ENCODE measurements at places on chromosomes 7 and 10.

- peaks cover 42% of the 10 kb centered on the region for H3K4me1 ChIP-seq
- H3K27ac ChIP-seq: peak overlapping the region; percentile 67
- H3K4me3 ChIP-seq: no peak overlapping the region
Measured at GRCh38 chr7:132578050-132578370, 1.7 kb upstream of the PLXNA4 start.

GRCh38 chr10:102811346-102811745, 25.9 kb downstream of the CYP17A1 start:
- peaks cover 52% of the 10 kb centered on the region for H3K36me3 ChIP-seq
- no peak overlapping the region for H3K27ac ChIP-seq
- DNase-seq: no peak
- no peaks in the 10 kb centered on the region for H3K27me3 ChIP-seq
- H3K4me3 ChIP-seq: no peak overlapping the region

- no peaks in the 10 kb centered on the region for H3K36me3 ChIP-seq
- H3K4me3 ChIP-seq: no peak overlapping the region
- peaks cover 19% of the 10 kb centered on the region for H3K4me1 ChIP-seq
- no peak for DNase-seq
Measured at GRCh38 chr7:54843841-54844355, 84.9 kb upstream of the SEC61G start.

GRCh38 chr7:74051193-74051592, 23.2 kb downstream of the ELN start:
- peaks cover 7% of the 10 kb centered on the region for H3K27me3 ChIP-seq
- H3K27ac ChIP-seq: no peak overlapping the region
- no peak overlapping the region for H3K4me3 ChIP-seq
- DNase-seq: no peak
- H3K4me1 ChIP-seq: no peaks in the 10 kb centered on the region
- H3K36me3 ChIP-seq: peaks cover 63% of the 10 kb centered on the region

GRCh38 chr7:149494738-149495368, 2.8 kb downstream of the ZNF746 start:
- no peak overlapping the region for H3K4me3 ChIP-seq
- DNase-seq: no peak
- H3K27me3 ChIP-seq: no peaks in the 10 kb centered on the region
- peaks cover 42% of the 10 kb centered on the region for H3K36me3 ChIP-seq
- peaks cover 37% of the 10 kb centered on the region for H3K4me1 ChIP-seq
- H3K27ac ChIP-seq: peak overlapping the region; percentile 89

GRCh38 chr10:48627984-48628609, 23.2 kb upstream of the ARHGAP22 start:
- no peak for DNase-seq
- no peak overlapping the region for H3K4me3 ChIP-seq
- peaks cover 2% of the 10 kb centered on the region for H3K4me1 ChIP-seq
- H3K36me3 ChIP-seq: no peaks in the 10 kb centered on the region

DNA sequence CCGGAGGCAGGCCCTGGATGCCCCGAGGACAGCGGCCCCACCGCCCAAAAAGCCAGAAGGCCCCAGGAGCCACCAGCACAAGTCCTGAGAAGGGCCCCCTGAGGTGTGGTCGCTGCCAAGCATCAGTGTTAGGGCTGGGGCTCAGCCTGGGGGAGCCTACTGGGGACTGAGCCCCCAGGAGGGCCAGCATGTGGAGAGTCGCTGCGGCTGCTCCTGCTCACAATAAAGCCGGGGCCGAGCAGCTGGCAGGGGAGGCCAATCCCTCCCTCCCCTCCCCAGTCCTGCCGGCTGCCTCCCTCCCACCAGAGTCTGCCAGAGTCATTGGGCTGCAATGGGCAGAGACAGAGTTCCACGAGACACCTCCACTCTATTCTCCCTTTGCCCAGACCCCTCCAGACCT, 3.1 kb upstream of the ASIC3 start:
- peaks cover under 1% of the 10 kb centered on the region for H3K27me3 ChIP-seq
- no peak overlapping the region for H3K27ac ChIP-seq
- DNase-seq: no peak
- peaks cover 23% of the 10 kb centered on the region for H3K36me3 ChIP-seq
- H3K4me3 ChIP-seq: no peak overlapping the region

DNA sequence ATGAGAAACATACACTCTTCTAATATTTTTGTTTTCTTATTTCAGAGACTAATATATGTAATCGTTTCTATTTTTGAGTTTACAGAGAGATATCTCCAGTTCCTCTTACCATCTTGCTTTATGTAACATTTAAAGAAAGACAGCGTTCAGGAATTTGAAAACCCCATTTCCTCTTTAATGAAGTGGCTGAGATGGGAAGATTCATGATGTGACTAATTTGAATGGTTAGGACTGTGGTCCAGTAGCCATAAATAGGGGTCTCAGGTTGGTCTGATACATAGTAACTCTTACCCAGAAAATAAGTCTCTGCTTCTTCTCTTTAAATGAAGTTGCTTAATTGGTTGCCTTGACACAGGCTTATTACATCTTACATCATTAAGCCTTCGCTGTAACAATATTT, 6.9 kb downstream of the KMT2E start:
- no peak for DNase-seq
- no peaks in the 10 kb centered on the region for H3K27me3 ChIP-seq
- no peak overlapping the region for H3K4me3 ChIP-seq
- H3K27ac ChIP-seq: peak overlapping the region; percentile 5

GRCh38 chr10:3963191-3963673, 178.2 kb upstream of the KLF6 start:
- peaks cover 6% of the 10 kb centered on the region for H3K4me1 ChIP-seq
- no peaks in the 10 kb centered on the region for H3K27me3 ChIP-seq
- no peak overlapping the region for H3K27ac ChIP-seq
- no peak for DNase-seq
- H3K4me3 ChIP-seq: no peak overlapping the region

- no peaks in the 10 kb centered on the region for H3K36me3 ChIP-seq
- no peak for DNase-seq
- H3K27me3 ChIP-seq: no peaks in the 10 kb centered on the region
- peak overlapping the region; percentile 96 for H3K27ac ChIP-seq
Measured at GRCh38 chr7:92834507-92835260, 1.7 kb downstream of the CDK6 start.

GRCh38 chr10:116476461-116476860, 48.8 kb downstream of the PNLIPRP3 start:
- H3K36me3 ChIP-seq: no peaks in the 10 kb centered on the region
- no peak overlapping the region for H3K27ac ChIP-seq
- H3K27me3 ChIP-seq: peaks cover 22% of the 10 kb centered on the region
- DNase-seq: no peak

DNA sequence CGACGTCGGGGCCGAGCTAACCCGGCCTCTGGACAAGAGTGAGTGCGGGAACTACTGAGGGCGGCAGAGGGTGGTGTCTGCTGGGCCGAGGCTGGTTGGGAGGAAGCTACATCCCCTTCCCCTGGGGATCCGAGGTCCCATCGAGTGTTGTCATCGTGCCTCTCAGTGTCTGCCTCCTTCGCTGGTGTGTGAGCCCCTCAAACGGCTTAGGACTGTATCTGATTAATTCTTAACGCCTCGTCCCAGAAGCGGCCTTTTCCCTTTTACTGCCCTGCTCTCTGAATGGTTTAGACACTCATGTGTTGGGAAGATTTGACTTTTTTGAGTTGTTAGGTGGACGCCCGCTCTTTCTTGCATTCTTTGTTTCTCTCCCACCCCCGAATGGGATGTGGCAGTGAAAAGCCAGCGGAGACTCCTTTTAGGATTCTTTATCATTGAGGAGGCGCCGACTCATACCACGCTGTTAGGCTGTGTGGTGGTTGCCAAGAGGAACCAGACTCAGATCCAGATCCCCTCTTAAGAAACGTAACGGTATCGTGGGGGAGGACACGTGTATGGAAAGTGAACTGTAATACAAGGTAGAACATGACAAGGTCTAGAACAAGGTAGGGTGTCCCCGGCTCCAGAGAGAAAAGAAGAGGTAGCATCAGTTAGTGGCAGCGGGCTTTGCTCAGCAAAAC, 631 bp downstream of the SUPV3L1 start:
- peak overlapping the region; percentile 97 for H3K27ac ChIP-seq
- H3K4me1 ChIP-seq: peaks cover 45% of the 10 kb centered on the region
- DNase-seq: no peak
- H3K36me3 ChIP-seq: peaks cover 8% of the 10 kb centered on the region
- peak overlapping the region; percentile 85 for H3K4me3 ChIP-seq

GRCh38 chr7:111492234-111492633, 70.1 kb downstream of the IMMP2L start:
- no peaks in the 10 kb centered on the region for H3K36me3 ChIP-seq
- DNase-seq: no peak
- H3K27ac ChIP-seq: no peak overlapping the region
- H3K4me1 ChIP-seq: no peaks in the 10 kb centered on the region
- no peaks in the 10 kb centered on the region for H3K27me3 ChIP-seq

- H3K4me3 ChIP-seq: peak overlapping the region; percentile 71
- H3K36me3 ChIP-seq: no peaks in the 10 kb centered on the region
- H3K4me1 ChIP-seq: peaks cover 43% of the 10 kb centered on the region
Measured at GRCh38 chr7:141071855-141072547, 1.9 kb upstream of the TMEM178B start.

DNA sequence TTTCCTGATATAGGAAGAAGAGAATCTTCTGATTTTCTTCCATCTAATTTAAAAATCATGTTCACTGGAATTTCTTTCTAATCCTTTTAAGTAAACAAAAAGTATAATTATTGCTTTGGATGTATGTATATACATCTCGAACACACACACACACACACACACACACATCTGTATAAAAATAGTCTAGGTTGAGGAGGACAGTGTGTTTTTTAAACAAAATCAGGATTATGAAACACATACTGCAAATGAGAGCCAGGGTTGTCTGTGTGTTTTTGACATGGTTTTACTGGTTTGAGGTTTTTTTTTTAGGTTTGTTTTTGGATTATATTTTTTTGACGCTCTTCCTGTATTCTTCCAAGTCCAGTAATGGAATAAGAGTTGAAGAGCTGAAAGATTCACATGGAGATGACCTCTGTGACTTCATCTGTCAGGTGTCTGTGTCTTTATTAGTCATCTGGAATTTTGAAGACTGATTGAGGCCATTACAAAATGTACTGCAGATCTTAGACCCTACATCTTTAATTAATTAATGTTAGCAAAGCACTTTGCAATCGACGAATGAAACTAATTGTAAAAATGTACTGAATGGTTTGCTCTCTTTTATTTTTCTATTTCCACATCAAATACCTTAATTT, 237.1 kb downstream of the SUGCT start:
- no peak overlapping the region for H3K27ac ChIP-seq
- no peaks in the 10 kb centered on the region for H3K4me1 ChIP-seq
- no peaks in the 10 kb centered on the region for H3K36me3 ChIP-seq

DNA sequence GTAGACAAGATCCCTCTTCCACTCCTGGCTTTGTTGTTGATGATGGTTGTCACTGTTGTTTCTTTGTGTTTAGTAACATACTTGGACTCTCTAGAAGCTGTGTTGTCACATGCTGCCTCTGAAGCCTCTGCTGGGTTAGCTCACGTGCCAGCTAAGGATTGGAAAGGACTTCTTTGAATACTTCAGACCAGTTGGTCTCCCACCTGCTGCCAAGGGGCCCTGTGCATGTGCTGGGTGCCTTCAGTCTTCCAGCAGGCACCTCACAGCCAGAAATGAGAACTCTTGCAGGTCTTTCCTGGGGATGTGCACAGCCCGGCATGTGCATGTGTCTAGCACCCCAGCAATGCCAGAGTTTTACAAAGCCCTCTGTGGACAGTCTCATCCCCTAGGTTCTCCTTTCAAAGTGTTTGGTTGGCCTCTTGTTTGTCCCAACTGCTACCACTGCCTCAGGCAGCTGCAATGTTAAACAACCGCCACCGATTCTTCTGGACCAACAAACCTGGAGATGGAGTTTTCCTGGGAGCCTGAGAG, 21.7 kb upstream of the NCAPG2 start:
- DNase-seq: no peak
- H3K36me3 ChIP-seq: peaks cover 14% of the 10 kb centered on the region
- H3K27ac ChIP-seq: no peak overlapping the region
- H3K27me3 ChIP-seq: no peaks in the 10 kb centered on the region

- peaks cover 50% of the 10 kb centered on the region for H3K4me1 ChIP-seq
- no peaks in the 10 kb centered on the region for H3K27me3 ChIP-seq
- peak overlapping the region; percentile 26 for H3K27ac ChIP-seq
Measured at GRCh38 chr10:113095419-113096127, 145.5 kb downstream of the TCF7L2 start.

- no peaks in the 10 kb centered on the region for H3K36me3 ChIP-seq
- H3K27me3 ChIP-seq: no peaks in the 10 kb centered on the region
- no peak for DNase-seq
Measured at GRCh38 chr10:72523062-72523461, 102.8 kb downstream of the MICU1 start.

DNA sequence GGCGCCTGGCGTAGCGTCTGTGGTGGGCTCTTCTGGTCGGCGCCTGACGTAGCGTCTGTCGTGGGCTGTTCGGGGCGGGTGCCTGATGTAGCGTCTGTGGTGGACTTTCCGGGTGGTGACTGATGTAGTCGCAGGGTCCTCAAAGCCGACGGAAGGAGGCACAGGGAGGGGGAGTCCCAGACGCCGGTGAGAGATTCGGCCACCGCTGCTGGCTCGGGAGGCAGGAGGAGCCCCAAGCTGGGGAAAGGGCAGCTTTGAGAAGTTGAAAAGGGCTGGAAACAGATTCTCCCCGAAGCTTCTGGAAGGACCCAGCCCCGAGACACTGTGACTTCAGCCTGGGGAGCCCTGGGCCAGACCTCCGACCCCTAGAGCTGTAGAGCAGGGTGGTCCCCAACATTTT, 105.7 kb downstream of the DNAJB6 start:
- no peaks in the 10 kb centered on the region for H3K36me3 ChIP-seq

GRCh38 chr10:33535866-33536265, 201.4 kb upstream of the NRP1 start:
- no peaks in the 10 kb centered on the region for H3K27me3 ChIP-seq
- no peak overlapping the region for H3K4me3 ChIP-seq

GRCh38 chr7:137975221-137975620, 26.7 kb downstream of the CREB3L2 start:
- H3K36me3 ChIP-seq: no peaks in the 10 kb centered on the region
- peak overlapping the region; percentile 0 for H3K4me3 ChIP-seq
- DNase-seq: peak; percentile 59
- H3K4me1 ChIP-seq: peaks cover 82% of the 10 kb centered on the region

GRCh38 chr7:80014511-80014910, 120.1 kb upstream of the GNAI1 start:
- no peak overlapping the region for H3K27ac ChIP-seq
- H3K27me3 ChIP-seq: peaks cover 2% of the 10 kb centered on the region
- DNase-seq: no peak
- H3K4me3 ChIP-seq: no peak overlapping the region

All from left ventricle myocardium inferior (tissue), 1 donor.